ENCODE measurements at places on chromosomes 12 and 14.

DNA sequence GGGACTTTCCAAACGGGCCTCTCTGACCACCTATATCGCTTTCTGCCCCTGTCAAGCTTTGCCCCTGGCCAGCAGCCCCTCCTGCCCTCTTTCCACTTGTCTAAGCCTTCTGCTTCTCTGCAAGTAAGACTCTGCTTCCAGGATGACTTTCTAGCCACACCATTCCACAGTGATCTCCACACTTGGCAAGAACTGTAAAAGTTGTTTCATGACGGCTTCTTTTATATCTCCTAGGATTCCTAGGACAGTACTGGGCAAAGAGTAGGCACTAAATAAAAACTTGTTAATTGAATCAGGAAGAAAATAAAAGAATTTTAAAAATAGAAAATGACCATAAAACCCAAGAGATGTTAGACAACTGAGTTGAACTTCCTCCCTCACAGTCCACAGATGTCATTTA is 1.8 kb upstream of the PTPN21 start:
- DNase-seq, result no peak

DNA sequence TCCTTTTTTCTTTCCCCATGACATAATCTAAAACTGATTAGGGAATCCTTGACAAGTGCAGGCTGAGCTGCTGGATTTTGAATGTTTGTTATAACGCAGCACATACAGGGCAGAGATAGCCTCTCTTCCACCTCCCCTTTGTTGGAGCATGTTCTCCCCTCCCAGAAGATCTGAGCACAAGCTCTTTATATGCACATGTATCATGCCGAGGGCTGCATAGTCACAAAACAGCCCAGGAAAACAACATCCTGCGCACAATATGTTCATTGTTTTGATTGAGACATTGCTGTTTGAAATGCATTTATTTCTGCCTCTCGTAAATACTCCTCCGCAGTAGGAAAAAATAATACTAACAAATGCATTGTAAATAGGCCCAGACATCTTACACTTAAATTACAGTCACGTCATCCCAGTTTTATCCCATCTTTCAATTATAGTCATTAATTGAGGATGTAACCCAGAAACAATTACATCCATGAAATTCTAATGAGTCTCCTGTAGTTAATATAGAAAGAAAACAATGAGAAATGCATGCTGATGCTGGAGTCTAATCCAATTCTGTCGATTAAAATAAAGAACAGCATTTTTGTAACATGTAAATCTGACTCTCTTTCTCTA is 401.8 kb downstream of the BTG1 start:
- DNase-seq, result no peak

GRCh38 chr14:90140298-90140955 is 78.6 kb downstream of the KCNK13 start:
- DNase-seq, result no peak

- DNase-seq, result no peak
Observed at GRCh38 chr14:66939409-66939808, 249.8 kb upstream of the GARIN2 start.

GRCh38 chr14:102568115-102568614 is 24.3 kb upstream of the RCOR1 start:
- peak; percentile 26 for DNase-seq

GRCh38 chr14:84520711-84521338 is 1009.1 kb upstream of the FLRT2 start:
- DNase-seq, result no peak

- no peak for DNase-seq
Observed at GRCh38 chr12:73863546-73863945, 674.1 kb upstream of the ATXN7L3B start.

GRCh38 chr14:23829736-23830471 is 123.7 kb upstream of the DHRS4 start:
- DNase-seq, result no peak

DNA sequence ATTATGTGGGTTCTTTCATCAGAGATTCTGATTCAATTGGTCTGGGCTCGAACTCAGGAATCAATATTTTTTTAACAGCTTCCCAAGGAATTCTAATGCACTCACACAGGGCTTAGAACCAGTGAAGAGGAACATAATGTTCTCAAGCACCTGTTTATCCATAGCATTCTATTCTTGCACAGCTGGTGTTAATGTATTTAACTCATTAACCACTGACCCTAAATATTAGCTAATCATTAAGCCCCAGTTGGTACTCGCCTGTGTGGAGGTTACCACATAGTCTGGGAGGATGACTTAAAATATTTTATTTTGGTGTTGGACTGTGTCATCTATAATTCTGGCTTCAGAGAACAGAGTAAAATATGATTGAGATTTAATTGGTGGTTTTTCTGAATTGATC is 45.3 kb downstream of the LRP6 start:
- no peak for DNase-seq

DNA sequence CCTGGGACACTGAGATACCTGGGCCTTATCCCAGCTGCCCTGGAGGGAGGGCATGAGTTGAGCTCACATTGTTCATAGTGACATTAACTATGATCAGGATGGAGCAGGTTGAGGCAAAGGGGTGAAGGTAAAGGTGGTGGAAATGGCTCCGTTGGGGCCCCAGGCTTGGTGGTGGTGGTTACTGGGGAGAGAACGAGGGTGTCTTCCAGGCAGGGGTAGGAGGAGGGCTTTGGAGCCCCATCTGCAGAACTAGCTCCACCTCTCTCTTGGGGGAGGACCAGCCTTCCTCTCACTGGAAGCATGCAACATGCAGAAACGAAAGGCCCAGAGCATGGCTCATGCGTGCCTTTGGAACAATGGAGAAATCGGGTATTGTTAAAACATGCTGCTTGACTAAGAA is 217.0 kb downstream of the SLC41A2 start:
- no peak for DNase-seq

GRCh38 chr14:89855961-89856656 is 98.4 kb downstream of the EFCAB11 start:
- DNase-seq, result no peak

- no peak for DNase-seq
Observed at GRCh38 chr14:35847636-35848035, 21.5 kb downstream of the BRMS1L start.

DNA sequence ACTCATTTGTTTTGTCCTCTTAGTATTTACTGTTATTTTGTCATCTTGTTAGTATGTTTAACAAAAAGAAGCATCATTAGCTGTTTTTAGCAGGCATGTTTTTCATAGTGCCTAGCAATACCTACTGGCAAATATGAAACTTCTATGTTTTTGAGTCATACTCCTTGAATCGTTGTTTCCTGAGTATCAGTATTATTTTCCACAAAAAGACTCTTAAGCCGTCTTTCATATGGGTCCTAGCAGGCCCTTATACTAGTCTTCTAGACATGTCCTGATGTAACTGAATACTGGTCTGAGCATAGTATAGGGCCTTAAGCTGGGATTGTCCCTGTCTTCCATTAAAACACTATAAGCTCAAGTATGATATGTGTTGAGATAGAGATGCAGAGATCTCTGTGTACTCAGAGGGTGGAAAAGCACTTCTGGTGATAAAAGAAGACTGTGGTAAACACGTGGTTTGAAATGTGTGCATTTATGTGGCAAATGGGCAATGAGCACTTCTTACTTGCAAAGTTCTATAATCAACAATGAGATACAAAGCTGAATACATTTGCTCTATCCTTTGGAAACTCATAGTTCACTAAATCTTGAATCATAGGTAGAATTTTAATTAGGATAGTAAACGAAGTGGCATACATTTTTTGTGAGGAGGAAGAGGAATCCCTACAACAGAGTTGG is 348.8 kb downstream of the PDZRN4 start:
- DNase-seq, result no peak

- no peak for DNase-seq
Observed at GRCh38 chr14:58455593-58456265, 28.2 kb downstream of the KIAA0586 start.

GRCh38 chr14:22481546-22481945 is 107.5 kb downstream of the DAD1 start:
- DNase-seq, result no peak
